ENCODE measurements at places on chromosomes 3 and 15.

DNA sequence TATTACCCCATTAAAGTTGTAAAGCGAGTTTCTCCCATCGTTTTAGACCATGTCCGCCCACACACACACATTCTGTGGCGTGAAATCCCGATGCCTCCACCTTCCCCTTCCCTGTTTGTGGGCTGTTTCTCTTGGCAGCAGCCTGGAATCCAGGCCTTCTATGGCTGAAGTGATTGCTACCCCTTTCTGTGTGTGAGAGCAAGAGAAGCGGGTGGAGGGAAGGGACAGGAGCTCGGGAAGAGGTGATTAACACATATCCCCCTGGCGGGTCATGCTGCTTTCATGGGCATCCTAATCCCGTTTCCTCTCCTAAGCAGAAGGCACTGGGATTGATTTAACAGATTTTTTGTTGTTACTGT is 283.8 kb upstream of the RGMA start:
- no peak for DNase-seq

GRCh38 chr3:157464321-157464720 is 27.7 kb downstream of the PTX3 start:
- no peak for DNase-seq

- DNase-seq = no peak
These were observed 146.8 kb downstream of the PCCB start for GRCh38 chr3:136396916-136397315.

GRCh38 chr3:186994000-186994955 is 64.0 kb downstream of the ST6GAL1 start:
- DNase-seq = no peak

- no peak for DNase-seq
These were observed 215.9 kb upstream of the CTDSPL start for GRCh38 chr3:37645517-37646380.

- no peak for DNase-seq
These were observed 69.9 kb downstream of the LDHAL6B start for GRCh38 chr15:59276225-59277178.

DNA sequence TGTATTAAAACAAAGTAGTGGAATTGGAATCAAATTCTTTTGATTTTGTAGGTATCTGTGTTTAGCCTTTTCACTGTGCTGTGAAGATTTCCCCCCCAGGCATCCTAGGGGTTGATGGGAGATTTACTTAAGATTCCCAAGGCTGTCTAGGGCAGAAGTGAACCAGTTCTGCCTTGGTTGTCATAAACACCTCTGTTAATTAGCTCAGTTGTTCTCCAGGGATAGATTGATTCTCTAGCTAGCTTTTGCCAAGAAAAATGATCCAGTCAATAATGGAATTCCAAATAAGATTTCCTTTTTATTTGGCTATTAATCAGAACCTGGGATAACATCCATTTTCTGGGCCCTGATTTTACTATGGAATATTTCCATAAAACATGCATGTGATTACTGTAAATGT is 12.7 kb downstream of the DAG1 start:
- DNase-seq = no peak

DNA sequence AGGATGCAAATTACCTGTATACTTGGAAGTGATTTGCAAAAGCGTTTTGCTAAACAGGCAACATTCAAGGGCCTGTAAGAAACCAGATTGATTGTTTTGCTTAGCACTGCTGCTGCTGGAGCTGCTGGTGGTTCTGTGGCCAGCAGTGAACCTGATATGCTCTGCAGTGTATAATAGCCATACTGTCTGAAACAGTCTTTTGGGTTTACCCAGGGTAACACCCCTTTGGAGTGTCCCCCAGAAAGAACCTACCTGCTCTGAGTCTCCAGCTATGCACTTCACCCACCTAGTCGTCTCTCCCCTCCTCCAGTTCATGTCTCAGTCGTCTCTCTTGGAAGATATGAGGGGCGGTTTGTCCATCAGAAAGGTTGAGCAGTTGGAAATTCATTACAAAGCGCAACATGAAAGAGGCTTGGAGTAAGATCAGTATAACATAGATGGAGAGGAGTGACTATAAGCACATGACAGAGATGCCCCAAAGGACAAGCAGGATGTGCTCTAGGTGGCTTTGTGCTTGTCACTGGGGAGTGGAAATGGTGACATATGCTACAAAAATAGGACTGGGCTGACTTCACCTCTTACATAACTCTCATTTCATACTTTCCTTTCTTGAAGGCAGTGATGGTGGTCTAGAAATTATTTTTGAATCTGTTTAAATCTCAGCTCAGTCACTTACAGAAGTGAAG is 3.8 kb downstream of the MKRN2 start:
- DNase-seq = no peak

- no peak for DNase-seq
These were observed 40.9 kb downstream of the NR1D2 start for GRCh38 chr3:23985747-23986544.
